Activated CD4-positive, alpha-beta T cell treated with anti-CD3 and anti-CD28 coated beads, Interleukin-2, amount 50 U/mL, for 1 hour (primary cell): ENCODE measurements at places on chromosomes 12 and 14.

DNA sequence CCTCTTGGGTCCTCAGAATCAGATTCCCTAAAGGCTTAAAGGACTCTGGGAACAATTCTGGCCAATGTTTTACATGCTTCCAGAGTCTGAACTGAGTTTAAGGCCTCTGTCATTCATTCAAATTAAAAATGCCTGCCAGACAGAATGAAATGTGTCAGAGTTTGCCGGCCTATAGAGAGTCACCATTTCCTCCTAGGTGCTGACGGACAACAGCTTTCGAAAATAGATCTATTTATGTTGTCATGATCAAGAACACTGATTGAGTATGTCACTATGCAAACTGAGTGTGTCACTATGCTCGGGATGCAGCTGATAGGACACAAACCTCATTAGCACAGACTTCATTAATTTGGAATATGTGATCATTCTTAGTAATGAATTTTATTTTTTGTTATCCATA, 151.4 kb upstream of the TMCC3 start:
- DNase-seq = no peak

DNA sequence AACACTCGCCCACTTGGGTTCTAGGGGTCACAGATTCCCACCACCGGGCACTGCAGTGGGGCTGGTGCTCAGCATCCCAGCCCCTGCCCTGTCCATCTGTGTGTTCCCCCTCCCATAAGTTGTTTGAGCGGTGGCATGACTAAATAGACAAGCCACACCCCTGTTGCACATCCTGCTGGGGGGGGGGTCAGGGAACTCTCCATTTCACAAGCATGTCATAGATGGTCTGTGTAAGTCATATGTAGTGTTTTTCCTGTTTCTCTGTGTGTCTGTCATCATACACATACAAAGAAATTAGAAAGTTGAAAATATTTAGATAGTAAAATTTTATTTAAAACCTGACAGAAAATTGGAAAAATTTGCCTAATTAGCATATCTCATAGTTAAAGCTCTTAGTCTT, 270.2 kb downstream of the IPO8 start:
- no peak for DNase-seq

GRCh38 chr14:75711105-75711795, 50.2 kb downstream of the TTLL5 start:
- DNase-seq = no peak

GRCh38 chr12:94614288-94614721, 36.1 kb downstream of the TMCC3 start:
- DNase-seq = no peak

GRCh38 chr12:45969084-45969483, 21.3 kb downstream of the SCAF11 start:
- no peak for DNase-seq

- no peak for DNase-seq
Observed at GRCh38 chr12:107032266-107032665, 45.3 kb upstream of the MTERF2 start.

DNA sequence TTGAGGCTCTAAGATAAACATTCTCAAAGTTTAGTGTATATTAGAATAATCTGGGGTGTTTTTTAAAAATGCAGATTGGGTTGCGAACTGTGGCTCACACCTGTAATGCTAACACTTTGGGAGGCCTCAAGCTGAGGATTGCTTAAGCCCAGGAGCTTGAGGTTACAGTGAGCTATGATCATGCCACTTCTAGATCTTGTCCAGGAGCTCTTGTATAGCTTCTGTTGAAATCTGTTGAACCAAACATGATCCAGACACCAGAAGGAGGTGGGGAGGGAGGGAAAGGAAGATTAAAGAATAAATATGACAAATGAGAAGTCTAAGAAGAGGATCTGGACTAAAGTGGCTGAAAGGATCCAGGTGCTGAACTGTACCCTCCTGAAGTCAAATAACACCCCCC, 14.4 kb downstream of the PDE1B start:
- DNase-seq = no peak

GRCh38 chr12:105892362-105892910, 246.3 kb downstream of the NUAK1 start:
- DNase-seq = no peak

GRCh38 chr14:90815822-90816662, at the start of gene TTC7B:
Gene TTC7B, minus strand, starts transcription at chr14:90816430. Its CDS starts 135 bp downstream, at chr14:90816295.
- peak; percentile 23 for DNase-seq

DNA sequence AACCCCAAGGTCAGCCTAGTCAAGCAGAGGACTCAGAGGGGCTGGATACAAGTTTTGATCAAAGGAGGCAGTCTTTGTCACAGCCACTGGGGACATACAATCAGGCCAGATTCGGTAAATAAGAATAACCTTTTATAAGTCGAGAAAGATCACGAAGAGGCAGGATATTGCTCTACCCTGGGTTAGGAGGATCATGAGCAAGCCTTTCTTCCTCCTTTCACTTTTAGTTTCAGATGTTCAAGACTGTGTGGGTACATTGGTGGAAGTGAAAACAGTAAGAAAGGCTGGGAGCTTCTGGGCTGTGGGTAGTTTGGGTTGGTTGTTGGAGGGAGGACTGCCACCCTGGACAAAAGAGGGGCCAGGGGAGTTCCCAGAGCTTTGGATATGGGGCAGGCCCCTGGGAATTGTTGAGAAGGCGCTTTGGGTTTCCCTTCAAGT, 127.7 kb downstream of the SNAPC1 start:
- no peak for DNase-seq

- no peak for DNase-seq
Observed at GRCh38 chr14:104678346-104678745, 11.1 kb upstream of the INF2 start.

DNA sequence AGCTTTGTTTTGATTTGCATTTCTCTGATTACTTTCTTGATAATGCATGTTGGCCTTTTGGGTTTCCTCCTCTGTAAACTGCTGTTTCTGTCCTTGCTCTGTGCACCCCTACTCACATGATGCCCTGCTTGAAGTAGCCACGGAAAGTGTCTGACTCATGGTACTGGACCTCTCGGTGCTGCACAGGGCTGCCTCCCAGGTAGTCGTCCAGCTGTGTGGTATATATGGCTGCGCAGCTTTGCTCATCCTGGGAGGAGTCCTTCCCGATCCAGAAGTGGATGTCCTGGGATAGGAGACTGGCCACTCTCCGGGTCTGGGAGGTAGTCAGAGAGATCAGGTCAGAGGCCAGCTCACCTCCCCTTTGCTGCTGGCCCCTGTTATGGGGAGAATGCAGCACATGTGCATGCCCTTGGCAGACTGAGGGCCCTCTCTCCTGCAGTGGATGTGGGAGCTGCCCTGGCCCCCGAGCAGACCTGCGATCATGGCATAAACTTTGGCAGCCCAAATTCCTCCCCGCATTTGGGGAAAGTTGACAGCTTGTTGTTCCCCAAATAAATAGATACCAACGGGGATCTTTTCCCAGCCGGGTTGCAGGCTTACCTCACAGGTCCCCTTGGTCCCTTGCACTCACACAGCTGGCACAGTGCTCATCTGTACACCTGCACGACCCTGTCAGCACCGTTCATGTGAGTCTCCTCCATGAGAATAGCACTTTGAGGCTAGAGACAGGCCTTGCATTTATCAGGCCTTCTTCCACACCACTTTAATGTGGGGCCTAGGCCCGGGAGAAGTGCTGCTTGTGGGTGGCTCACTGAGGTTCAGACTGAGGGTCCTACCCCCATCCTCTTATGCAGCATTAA, 5.2 kb downstream of the AVIL start:
- DNase-seq = no peak

DNA sequence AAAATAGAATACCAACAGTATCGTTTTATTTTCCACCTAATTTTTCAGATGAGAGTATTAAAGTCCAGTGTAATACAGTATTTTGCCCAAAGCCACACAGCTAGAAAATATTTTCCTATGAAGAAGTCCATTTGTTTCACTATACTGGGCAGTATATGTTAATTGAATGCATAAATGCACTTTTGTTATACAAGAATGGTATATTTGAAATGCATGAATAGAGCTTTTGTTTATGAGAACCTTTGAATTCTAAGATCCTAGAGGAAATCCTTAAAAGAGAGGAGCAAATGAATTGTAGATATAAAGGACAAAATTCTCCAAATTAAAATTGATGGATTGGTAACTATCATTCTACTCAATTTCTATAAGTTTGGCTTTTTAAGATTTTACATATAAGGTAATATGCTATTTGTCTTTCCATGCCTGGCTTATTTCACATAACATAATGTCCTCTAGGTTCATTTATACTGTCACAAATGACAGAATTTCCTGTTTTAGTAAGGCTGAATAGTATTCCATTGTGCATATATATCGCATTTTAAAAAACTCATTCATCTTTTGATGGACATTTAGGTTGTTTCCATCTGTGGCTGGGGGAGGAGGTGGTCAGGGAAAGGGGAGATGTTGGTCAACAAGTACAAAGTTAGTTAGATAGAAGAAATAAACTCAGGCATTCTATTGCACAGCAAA, 136.6 kb upstream of the DCN start:
- DNase-seq = no peak

DNA sequence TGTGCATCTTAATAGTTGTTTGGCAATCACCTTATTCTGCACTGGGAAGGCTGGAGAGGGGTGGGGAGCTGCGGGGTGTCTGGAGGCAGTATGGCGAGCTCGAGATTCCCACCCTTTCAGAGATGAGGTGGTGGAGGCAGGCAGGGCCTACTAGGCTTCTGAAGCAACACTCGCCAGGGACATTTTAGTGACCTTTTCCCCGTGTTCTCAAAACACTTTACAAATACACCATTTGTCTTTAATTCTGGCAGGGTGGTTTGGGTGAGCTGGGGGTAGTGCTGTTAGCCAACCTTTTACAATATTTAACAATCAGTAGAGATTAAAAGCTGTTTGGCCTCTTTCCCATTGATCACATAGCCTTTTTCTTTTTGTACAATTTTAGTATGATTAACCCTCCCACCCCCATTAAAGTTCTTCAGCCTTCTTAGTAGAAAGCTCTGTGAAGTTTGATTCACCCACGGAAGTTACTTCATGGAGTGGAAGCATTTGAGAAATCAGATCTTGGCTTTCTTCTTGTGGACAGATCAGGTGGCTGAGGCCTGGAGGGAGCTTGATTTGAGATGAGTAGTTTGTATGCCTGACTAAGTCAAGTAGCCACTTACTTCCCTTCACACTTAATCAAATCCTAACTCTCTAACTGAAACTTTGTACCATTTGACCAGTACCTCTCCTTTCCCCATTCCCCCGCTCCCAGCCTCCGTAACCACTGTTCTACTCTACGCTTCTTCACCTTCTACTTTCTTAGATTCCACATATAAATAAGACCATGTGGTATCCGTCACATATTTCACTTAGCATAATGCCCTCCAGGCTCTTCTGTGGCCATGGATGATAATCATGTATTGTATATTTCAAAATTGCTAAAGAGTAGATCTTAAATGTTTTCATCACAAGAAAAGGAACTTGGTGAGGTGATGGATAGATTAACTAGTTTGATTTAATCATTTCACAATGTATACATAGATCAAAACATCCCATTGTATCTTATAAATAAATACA, 41.0 kb downstream of the TRAF3 start:
- DNase-seq = no peak

DNA sequence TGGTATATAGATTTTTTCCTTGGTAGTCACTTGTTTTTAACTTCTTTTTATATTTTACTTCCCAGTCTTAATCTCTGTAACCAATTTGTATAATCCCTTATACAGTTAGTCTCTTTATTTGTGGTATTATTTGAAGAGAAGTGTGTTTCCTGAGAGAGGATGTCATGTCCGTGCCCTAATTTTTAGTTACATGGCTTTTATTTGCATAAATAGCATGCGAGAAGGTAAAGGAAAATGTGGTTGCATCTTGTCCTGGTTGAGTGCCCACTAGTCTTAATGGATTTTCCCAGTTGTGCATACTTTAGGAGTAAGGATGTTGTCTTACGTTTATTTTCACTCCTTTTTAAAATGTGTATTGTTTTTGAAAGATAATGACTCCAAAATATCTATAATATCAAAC, 27.5 kb downstream of the RAP1B start:
- DNase-seq = no peak

DNA sequence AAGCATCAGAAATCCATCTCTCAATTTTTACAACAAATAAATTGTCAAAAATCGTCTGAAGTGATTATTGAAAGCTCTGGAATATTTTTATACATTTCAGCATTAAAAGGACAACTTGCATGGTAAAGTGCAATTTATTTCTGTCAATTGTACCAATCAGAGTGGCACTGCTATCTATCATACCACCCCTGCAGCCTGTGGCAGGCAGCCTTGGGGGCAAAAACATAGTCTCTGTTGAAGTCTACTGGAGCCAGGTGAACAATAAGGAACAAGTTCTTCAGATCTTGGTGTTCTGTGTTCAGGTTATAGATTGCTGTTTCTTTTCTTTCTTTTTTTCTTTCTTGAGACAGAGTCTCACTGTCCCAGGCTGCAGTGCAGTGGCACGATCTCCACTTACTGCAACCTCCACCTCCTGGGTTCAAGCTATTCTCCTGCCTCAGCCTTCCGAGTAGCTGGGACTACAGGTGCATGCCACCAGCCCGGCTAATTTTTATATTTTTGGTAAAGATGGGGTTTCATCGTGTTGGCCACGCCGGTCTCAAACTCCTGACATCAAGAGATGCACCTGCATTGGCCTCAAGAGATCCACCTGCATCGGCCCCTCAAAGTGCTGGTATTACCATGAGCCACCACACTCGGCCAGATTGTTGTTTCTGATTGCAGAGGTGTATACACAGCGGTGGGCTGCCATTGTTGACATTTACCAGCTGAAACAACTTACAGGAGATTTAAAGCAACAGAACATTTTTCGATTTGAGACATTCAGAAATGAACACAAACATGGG, 629.6 kb downstream of the SLC16A7 start:
- no peak for DNase-seq

DNA sequence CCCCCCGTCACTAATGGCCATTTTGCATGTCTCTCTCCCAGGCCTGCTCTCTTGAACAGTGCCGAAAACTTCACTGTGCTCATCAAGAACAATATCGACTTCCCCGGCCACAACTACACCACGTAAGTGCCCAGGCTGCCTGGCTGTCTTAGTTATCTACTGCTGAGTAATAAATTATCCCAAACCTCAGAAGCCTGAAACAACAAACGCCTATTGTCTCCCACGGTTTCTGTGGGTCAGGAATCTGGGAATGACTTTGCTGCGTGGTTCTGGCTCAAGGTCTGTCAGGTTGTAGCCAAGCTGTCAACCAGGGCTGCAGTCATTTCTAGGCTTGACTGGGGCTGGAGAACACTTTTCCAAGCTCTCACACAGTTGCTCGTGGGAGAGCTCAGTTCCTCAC, 32.6 kb downstream of the P2RX7 start:
- no peak for DNase-seq

- no peak for DNase-seq
Observed at GRCh38 chr14:77562681-77563080, 53.8 kb downstream of the SPTLC2 start.

- no peak for DNase-seq
Observed at GRCh38 chr12:69653703-69654102, 43.0 kb upstream of the LRRC10 start.

DNA sequence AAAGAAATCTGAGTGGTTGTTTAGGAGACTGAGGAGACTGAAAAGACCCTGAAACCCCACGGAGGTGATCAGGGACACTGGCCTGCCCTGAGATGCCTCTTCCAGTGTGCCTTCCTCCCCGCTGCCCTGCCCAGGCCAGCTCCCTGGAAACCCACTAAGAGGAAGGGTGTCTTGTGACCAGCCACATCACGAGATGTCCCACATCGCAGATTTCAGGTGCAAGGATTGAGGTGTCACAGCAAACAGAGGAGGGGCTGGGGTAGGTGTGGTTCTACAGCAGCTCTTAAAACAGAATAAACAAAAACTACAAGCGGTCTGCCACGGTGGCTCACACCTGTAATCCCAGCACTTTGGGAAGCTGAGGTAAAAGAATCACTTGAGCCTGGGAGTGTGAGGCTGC, 184.3 kb upstream of the C14orf180 start:
- no peak for DNase-seq

- DNase-seq = no peak
Observed at GRCh38 chr12:94769047-94769420, 118.7 kb upstream of the TMCC3 start.
